Stimulated activated memory B cell treated with anti-CD40 and anti-IgM and Interleukin-4, amounts not matched to agents 10 μg/mL and 1 μg/mL and 100 μg/mL, for 72 hours (primary cell): ENCODE measurements at places on chromosomes 2 and 18.

- no peak for ATAC-seq
Measured at GRCh38 chr2:100809506-100809905, 10.4 kb upstream of the NPAS2 start.

DNA sequence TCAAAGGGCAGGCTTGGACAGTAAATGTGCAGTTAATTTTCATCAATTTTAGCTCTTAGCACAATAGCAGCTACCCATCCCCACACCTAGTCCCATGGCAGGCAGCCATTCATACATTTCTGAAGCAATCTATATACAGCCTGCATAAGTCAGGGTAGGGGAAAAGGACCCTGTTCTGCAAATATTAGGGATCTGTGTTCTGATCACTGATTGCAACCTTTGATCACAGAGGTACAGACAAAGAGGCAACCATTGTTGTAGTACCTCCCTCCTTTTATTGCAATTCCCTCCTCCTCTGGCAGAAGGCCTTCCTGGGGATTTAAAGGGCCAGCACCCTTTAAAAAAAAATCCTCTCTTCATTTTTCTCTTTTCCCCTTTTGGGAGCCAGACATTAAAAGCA, 58.3 kb downstream of the KANSL1L start:
- no peak for ATAC-seq

DNA sequence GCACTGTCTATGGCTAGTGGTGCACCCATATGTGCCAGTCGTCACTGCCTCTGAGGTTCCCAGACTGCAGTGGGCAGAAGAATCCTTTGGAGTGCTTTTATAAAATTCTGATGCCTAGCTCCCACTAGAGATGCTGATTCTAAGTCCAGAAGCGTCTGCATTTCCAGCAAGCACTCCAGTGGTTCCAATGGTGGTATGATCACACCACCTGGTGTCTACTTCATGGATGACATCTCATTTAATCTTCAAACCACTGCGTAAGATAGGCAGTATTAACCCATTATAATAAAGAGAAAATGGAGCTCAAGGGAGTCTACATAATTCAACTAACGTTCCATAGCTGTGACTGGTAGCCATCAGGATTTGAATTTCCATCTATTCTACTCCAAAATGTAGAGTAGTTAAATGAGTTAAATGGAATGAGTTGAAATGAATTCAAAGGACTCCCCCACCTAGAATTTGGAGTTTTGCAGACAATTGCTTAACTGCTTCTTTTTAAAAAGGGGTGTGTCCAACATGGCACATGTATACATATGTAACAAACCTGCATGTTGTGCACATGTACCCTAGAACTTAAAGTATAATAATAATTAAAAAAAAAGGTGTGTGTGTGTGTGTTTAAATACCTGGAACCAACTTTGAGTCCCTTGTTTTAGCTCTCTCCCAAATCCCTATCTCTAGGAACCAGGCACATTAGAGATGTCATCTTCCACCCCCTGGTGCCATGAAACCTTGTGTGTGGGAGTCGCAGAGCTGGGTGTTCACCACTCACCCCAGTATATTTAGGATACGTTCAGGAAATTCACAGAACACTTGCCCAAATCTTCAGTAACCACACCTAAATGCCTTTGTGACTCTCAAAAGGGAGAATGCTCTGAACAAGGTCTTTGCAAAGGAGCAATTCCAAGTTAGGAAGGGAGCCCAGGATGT, 14.1 kb downstream of the LAMA3 start:
- ATAC-seq = no peak

DNA sequence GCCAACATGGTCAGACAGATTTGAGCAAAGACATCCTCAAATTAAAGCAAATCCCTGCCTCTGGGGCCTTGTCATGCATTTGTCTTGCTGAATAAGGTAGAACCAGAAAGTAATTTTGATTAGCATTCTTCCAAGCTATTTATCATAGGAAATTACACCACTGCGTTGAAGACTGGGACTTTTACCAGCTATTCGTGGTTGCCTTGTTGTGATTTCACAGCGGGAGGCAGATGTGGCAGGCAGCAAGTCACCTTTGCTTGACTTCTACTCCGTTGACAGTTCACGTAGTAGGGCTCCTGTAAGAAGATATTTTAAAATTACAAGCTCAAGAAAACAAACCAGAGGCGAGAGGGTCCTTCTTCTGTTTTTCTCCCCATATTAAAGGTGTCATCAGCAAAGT, 80.6 kb downstream of the EN1 start:
- no peak for ATAC-seq

GRCh38 chr2:231535961-231536360, 5.7 kb upstream of the NMUR1 start:
- ATAC-seq = no peak

- ATAC-seq = no peak
Measured at GRCh38 chr2:19287324-19287723, 71.1 kb downstream of the OSR1 start.

DNA sequence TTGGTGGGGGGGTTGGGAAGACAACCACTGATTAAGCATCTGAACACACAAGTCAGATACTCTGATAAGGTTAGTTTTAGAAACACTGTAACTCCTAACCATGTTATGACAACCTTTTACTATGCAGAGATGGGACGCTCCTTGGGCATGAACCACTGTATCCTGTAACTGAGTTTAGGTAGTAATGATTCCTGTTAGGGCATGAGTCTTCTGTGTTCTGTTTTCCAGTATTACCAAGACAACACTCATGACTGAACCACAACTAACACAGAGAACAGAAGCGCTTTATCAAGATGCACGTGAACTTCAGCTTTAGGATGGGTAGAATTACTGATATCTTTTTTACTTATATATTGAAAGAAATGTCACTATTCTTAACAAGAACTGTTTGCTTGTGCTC, 14.1 kb upstream of the CREB1 start:
- ATAC-seq = no peak

DNA sequence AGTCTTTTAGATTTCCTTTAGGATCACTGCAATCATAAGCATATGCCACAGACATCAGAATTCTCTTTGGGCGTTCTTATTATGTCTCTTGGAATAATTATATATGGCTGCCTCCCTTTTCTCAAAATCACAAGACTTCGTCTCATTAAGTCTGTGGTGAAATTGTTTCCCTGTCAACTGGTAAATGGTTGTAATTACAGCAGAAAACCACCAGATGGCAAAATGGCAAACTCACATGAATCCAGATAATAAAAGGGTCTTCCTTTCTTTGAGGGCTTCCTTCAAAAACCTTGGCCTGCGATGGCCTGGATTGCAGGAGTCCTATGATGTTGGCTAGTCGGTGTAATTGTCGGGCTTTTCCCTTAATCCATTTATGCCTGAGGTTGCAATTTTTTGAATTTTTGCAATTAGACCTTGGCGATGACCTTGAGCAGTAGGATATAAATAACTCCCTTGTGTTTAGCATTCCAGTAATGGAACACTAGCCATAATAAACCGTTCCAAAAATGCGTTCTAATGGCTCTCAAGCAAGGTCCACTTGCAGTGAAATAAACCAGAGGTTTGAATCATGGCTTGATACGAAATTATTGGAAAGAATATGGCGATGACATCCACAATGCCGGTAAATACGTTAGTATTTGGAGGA, 656.4 kb downstream of the MBD2 start:
- ATAC-seq = no peak

DNA sequence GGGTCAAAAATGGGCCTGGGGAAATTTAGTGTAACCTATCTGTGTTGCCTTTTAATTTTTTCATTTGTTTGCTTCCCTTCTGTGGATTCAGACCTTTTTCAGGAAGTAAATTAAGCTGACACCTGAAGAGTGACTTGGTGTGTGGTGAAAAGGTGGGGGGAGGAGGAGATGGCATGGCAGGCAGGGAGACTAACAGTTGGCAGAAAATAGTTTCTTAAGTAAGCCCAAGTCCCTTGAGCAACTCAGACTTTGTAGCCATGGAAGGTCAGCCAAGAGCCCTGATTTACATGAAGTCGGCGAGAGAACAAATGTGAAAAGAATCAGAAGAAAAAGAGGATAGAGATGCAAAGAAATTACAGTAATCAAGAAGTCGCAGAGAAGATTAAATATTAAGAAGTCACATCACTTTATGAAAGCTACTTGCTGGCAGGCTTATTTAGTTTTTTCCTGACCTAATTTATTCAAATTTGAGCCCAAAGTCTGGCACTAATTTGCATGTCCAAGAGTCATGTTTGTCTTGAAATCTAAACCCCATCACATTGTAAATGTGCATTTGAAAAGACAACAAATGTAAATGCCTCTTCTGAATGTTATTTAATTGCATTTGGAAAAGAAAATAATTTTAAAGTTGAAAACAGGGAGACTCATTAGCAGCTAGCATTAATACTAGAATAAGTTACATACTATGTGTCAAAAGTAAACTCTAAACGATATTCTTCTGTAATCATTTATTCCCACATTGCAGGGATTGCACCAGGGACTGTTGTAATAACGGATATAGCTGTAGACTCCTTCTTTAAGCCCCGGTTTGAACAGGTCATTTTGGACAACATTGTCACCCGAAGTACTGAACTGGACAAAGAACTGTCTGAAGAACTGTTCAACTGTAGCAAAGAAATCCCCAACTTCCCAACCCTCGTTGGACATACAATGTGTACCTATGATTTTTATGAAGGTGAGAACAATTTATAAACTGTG, 19.3 kb downstream of the UPP2 start:
- no peak for ATAC-seq

GRCh38 chr2:208101716-208102631, 22.4 kb downstream of the CRYGD start:
- ATAC-seq = no peak

DNA sequence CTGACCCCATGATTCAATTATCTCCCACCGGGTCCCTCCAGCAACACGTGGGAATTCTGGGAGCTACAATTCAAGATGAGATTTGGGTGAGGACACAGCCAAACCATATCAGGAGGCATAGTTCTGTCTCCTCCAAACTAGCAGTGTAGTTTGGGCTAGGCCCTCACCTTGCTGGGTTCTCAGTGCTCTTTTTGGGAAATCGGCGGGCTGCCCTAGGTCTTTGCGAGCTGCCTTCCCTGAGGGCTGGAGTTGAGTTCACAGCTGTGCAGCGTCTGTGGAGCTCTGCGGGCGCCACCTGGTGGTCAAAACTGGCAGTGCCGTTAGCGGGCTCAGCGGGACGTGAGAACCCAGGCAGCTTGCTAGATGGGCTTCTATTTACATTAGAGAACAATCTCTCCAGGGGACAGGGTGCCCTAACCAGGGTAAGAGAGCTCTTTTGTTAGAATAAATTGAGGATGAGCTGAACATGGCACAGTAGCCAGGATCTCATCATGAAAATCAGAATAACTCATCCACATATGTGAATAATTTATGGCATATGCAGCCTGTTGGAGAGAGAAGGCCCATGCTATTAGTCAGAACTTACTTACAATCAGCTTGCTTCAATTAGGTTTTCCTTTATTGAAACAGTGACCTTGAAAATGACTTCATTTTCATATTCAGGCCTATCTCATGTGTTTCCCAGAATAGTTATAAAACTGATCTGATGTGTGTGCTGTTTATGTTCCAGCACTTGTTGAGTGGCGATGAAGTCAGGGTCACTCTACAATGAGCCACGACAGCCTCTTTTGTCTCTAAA, 27.4 kb upstream of the YES1 start:
- peak; percentile 76 for ATAC-seq

GRCh38 chr2:144572977-144573376, 53.1 kb upstream of the ZEB2 start:
- peak; percentile 54 for ATAC-seq

- ATAC-seq = no peak
Measured at GRCh38 chr18:579238-579637, 942 bp upstream of the CETN1 start.
